ENCODE measurements at places on chromosomes 1 and 21.
A peak's percentile ranks its signal among the peaks of the same experiment; 100 is the strongest.

GRCh38 chr1:226679853-226680516, 59.1 kb downstream of the ITPKB start:
- peak; percentile 85 for DNase-seq

DNA sequence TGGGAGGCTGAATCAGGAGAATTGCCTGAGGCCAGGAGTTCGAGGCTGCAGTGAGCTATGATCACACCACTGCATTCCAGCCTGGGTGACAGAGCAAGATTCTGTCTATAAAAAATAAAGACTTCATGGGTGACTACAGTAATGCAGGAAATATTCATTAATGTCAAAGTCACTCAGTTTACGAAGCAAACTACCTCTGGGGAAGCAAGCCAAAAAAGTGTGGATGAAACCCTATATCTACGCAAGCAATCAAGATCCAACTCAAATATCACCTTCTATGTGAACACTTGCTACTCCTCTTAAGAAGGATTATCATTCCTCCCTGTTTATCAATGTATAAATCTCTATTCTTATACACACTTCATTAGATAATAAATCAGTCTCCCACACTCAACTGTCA, 434.8 kb downstream of the SETD4 start:
- DNase-seq = no peak

GRCh38 chr1:245558069-245558468, 403.3 kb downstream of the KIF26B start:
- DNase-seq = no peak

DNA sequence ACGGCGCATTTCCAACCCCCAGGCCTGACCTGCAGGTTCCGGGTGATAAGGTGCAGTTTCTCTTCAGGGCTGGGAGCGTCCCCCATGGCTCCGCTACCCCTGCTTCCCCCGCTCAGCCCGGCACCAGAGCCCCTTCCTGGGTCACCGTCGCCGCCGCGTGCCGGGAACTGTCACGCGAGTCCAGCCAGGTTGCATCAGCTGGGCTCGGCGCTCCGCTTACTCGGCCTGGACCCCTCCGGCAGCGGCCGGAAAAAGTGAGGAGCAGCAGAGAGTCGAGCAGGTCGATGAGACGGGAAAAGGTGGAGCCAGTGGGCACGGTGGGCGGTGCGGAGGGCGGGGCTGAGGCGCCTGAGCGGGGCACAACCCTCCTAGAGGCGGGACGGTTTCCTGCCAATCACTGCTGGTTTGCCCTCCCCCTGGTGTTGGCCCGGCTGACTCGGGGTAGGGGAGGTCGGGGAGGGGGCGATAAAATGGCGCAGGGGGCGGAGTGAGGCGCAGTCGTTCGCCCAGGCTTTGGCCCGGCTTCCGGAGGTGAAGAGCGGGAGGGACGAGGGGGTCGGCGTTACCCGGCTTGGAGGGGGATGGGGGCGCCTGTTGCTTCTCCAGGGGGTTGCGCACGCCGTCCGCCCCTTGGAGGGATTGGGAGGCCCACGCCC, at the start of the genes S100PBP and YARS1:
TSS of gene S100PBP (plus strand) at position 495 of the 656 bp plus-strand sequence. CDS start 8,447 bp downstream, outside the sequence.
TSS of gene YARS1 (minus strand) at position 200 of the 656 bp plus-strand sequence. CDS start at position 86, 114 bp downstream.
- peak; percentile 90 for DNase-seq

DNA sequence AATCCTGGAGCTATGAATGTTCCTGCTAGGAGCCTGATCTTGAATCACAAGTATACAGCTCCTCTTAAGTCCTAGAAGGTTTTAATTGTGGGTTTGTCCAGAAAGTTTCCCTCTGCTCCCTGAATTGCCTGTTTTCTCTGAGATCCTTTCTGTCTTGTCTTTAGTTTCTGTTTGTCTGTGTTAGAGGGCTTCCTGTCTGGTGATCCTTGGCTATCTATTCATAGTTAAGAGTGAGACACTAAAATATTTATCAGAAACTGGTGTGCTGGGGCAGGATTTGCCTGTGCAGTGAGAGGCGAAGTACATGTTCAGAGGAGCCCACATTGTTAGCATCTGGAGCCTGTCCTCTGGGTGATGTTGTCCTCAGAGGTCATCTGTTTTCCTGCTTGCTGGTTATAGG, 45.4 kb downstream of the ETS2 start:
- DNase-seq = no peak

DNA sequence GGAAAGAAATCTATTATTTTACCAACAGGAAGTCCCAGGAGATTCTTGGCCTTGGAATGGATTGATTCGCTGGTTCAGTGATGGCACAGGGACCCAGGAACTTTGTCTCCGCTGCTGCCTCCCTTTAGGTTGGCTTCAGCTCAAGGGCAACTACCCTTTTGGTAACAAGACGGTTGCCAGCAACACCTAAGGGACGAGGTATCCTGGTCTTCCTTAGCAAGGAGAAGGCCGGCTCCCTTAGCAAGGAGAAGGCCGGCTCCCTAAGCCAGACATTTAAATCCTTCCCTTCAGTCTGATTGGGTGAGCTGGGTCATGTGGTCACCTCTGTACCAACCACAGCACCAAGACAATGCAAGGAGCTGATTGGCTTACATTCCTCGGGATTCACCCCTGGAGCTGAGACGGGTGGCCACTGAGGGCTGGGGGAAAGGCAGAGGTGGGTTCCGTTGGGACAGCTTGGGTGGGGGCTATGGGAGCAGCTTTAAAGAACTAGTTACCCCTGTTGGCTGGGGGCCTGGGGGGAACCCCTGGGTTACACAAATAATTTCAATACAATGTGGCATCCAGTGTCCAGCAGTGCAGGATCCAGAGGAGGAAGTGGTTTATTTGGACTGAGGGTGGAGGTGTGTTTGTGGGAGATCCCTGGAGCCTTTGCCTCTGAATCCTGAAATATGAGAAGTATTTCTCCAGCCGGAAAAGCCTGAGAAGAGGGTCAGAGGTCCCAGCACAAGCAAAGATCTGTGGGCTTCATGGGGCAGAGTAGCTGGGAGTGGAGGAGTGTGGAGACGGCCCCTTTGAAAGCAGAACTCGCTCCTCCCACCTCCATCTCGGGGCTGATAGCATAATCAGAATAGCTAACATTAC, 20.7 kb upstream of the CLIC4 start:
- DNase-seq = peak; percentile 89

GRCh38 chr1:99788896-99789295, 22.5 kb upstream of the FRRS1 start:
- DNase-seq = no peak

GRCh38 chr1:78726686-78727085, 77.1 kb downstream of the IFI44 start:
- DNase-seq = no peak

DNA sequence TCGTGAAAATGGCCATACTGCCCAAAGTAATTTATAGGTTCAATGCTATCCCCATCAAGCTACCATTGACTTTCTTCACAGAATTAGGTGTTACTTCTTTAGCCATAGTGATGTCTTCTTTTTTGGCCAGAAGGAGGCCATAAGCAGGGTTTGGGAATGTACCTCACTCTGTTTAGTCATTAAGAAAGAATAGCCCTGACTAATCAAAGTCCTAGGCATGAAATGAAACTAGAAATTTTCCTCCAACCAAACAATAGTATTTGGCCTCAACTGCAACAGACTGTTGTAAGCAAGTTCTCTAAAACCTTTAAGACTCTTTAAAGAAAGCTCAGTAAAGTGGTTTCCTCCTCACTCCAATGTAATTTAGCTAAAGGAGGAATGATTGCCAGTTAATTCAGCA, 163.9 kb downstream of the AKT3 start:
- no peak for DNase-seq

DNA sequence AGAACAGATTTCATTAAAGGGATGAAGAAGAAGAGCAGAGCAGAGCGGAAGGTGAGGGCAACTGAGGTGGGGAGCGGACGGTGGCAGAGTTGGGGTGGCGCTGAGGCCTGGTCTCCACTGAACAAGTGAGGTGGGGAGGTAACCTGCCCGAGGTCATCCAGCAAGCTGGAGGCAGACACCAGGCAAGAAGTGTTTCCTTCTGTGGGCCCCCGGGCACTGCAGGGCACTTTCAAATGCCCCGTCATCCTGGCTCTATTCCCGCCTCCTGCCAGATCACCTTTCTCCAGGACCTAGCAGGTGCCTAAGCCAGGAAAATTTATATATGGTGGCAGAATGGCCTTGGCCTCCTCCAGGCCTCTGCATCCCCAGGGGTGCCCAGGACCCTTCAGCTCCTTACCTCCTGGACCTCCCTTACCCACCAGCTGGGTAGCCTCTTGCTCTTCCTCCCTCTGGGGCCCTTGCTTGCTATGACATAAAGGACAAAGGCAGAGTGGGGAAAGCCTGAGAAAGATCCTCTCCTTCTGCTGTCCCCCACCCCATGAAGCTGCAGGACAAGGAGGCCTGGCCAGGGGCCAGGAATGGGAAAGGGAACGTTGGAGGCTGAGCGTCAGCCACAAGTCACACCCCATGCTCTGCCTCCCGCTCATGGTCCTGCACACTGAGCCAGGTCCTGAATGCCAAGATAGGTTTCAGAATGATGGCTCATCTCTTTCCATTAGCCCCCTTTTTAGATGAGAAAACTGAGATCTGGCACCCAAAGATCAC, 29.0 kb downstream of the VWA5B1 start:
- no peak for DNase-seq

DNA sequence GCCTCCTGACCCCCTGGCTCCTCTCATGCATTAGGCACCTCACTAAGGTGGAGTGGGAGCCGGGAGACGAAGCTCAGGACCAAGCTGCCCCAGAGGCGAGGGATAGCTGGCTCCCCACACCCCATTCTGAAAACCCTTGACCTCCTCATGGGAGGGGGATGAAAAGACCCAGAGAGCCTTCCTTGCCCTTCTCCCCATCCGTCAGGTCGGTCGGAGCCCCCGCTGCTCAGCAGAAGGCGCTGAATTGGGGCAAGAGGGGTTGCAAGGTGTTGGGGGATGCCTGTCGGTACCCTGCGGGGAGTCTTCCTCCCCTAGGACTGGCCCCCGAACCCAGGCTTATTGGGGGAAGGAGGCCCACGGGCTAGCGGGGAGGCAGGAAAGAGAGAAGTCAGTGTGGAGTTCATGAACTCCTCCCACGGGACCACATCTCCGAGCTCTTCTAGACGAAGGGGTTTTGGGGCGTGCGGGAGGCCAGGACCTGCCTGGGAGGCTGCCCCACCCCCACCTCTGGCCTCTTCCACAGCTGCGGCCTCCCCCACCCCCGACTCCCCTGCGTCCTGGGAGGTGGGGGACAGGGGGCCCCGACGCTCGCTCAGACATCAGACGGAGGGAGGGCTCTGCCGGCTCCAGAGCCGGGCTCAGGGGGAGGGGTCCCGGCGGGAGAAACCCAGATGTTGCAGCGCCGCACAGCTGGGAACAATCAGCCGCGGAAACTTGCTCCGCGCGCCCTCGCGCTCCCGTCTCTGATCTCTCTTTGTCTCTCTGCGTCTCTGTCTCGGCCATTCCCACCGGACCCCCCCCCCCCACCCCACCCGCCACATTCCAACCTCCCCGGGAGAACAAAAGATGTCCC, 719 bp downstream of the MFAP2 start:
- no peak for DNase-seq

DNA sequence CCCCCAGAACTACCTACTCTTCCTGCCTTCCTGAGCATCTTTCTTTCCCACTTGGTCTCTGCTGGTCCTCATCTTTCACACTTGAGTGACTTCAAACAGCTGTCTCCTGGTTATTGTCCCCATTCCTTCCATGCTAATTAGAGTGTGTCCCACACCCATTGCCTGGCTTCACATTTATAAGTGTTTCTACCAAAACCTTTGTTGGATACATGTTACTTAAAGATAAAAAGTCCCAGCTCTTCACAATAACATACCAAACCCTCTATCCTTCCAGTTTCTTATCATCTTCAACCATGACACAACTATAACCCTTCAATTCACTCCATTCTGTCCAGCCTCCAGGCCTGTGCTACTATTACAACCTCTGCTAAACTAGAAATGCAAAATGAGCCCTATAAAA, 41.0 kb downstream of the VCAM1 start:
- DNase-seq = no peak

DNA sequence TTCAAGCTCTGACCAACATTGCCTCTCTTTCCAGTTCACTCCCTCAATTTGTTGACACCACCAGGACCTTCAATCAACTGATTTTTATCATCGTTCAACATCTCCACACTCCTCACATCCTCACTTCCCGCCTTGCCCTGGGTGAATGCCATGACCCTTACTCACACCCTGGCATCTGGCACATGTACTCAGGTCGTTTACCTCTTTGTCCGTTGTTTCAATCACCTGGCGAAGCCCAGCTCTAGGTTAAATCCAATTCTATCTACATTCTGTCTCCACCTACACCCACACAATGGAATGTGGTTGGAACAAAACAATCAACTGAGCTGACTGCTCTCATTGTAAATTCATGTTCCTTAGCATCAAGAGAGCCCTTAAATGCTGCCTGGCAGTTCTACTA, 24.2 kb upstream of the TBX15 start:
- DNase-seq = no peak

GRCh38 chr1:186681121-186681520, 898 bp upstream of the PTGS2 start:
- no peak for DNase-seq

GRCh38 chr1:171212607-171213351, 27.7 kb downstream of the FMO2 start:
- DNase-seq = no peak
